ENCODE measurements at places on chromosomes 7 and 10. TPM values are rescaled to one million over a fixed set of nuclear protein-coding genes. Genes with fewer than 3 reads are reported as not detected.

Gene MMRN2
- 82.2 TPM for total RNA-seq

DNA sequence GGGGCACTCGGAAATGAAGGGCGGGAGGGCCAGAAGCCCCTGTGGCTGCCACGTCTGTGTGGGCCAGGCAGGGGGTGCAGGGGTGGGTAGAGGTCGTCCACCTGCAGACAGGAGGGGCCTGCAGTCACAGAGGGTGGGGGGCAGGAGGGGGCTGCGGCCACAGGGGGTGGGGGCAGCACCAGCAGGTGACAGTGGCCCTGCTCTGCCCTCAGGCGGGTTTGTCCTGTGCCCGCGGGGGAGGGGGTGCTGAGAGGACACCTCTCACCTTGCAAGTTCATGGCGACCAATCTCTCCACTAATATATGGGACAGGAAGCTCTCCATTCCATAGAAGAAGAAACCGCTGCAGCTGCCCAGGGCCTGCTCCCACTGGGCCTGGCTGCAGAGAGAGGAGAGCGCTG, 26.6 kb upstream of the NKX6-2 start:
- DNase-seq = no peak

DNA sequence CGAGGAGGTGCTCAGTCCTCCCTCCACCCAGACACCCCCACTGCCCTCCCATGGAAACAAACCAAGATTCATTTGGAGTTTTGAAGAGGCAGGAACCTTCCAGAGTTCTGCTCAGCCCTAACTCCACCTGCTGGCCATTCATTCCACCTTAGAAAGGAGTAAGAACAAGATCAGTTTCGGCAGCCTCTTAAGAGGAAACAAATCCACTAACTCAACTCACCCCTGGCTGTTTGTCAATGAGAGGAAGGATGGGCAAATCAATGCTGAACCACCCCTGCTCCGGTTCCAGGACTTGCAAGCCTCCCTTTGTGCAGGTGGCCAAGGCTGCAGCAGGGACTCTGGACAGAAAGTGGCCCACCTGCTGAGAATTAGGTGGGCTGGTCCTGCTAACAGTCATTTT, 26.2 kb downstream of the CCDC3 start:
- DNase-seq = no peak

DNA sequence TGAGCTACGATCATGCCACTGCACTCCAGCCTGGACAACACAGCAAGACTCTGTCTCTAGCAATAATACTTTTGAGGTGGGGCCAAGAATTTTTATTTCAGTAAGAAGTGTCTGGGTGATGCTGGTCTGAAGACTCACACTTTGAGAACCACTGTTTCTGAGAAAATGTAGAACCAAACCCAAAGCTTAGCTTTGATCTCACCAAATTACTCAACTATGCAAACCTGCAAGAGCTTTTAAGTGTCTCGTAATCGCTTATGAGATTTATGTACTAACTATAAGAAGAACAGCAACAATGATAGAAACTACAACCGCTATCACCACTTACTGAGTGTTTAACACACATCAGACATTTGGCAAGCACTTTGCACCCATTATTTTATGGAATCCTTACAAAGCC, 29.5 kb downstream of the APBB1IP start:
- no peak for DNase-seq

DNA sequence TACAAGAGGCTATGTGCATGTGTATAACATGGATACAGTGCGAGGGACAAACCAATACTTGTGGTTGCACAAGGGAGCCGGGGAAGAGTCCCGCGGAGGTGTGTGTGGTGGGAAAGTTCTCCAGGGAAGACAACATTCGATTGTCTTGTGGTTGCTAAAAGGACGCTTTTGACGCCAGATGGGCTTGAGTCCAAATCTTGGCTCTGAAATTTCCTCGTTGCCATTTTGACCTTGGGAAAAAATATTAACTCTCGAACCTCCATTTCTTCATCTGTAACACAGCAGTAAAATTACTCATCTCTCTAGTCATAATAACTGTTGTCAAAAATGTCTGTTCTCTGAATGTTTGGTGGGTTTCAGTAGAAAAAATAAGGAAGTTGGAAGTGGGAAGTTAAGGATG, 16.5 kb downstream of the PLXDC2 start:
- DNase-seq = no peak

DNA sequence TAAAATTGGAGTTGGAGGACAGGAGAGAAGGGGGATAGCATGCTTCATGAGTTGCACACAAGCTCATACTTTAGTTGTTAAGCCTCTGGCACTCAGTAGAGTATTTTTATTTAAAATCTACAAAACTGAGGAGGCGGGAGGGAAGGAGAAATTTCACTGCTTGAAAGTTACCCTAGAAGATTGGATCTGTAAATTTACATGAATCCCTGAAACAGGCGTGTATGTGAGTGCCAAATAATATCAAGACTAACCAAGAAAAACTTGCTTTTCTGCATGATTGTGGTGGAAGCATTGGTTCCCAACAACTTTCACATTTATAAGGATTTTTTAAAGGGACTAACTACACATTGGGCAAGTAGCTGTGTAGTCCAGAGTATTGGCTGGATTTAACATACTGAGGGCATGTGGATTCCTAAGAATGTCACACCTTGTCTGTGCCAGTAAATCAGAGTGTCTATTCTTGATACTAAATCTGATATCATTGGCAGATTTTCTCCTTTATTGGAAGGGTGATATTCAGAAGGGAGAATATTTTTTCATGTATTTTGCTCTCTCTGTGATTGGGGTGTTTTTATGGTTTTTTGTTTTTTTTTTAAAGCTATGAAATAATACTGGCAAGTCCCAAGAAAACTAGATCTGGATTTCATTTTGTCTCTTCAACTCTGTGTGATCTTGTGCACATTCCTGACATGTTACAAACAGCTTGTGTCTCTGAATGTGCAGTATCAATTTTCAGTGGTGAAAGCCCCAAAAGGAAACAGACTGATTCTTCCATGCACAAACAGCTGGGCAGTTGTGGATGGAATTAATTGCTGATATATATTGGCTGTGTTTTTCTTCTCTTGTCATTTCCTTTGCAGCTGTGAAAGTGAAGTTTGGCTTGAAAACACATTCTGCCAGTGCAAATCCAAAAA, 67.2 kb downstream of the ADD3 start:
- DNase-seq = peak; percentile 95

- no peak for DNase-seq
These were observed 29.1 kb downstream of the RHEB start for GRCh38 chr7:151490456-151491105.

DNA sequence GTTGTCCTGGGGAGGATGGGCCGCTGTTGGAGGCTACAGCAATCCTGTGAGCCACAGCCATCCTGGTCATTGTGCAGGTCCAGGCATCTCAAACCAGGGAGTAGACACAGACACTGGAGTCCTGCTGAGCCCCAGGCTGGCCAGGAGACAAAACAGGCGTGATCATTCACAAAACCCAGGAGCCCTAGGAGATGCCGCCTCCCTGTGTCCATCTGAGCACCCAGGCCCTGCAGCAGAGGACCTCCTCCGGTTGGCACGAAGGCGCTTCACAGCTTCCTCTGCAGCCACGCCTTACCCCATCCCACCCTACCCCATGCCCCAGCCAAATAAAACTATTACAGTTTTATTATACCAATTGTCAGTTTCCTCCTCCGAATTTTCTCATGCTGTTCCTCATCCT, 183.6 kb downstream of the PLXNA4 start:
- DNase-seq = no peak

GRCh38 chr7:30145426-30145970, 10.7 kb downstream of the MTURN start:
- DNase-seq = no peak

DNA sequence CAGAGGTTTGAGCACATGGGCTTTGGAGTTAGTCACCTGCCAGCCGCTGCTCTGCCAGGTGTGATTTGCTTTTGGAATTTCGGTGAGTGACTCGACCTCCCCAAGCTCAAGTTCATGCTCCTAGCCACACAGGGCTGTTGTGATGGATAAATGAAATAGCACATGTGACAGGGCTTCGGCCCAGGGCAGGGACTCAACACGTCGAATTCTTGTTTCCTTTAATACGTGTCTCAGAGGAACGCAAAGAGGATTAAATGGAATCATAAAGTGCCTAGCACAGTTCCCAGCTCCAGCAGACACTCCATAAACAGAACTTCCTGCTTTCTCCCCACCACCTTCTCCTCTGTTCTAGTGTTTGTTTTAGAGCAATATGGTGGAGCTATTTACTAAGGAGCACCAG, 88.3 kb upstream of the CHST15 start:
- no peak for DNase-seq

Gene FAM149B1
- 25.5 TPM for total RNA-seq

- DNase-seq = no peak
These were observed 41.6 kb downstream of the NET1 start for GRCh38 chr10:5453749-5454489.

DNA sequence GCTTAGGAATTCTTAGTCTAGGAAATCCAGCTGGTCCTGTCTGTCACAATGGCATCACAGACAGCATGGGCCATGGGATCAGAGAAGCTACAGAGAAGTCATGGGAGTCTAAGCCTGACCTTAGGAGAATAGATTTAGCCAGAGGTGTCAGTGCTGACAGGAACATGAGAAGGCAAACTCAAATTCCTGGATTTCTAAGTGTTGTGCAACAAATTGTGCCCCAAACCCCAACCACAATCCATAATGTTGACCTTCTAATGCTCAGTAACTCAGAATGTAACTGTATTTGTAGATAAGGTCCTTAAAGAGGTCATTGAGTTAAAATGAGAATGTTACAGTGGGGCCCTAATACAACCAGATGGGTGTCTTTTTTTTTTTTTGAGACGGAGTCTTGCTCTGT, 95.9 kb upstream of the RHOBTB1 start:
- no peak for DNase-seq

Gene CFAP46
- 0.76 TPM for total RNA-seq

Gene KIAA1217
- total RNA-seq = 9.1 TPM

Gene KEL
- total RNA-seq = not detected

Gene PLXNA4
- total RNA-seq = 15.4 TPM

DNA sequence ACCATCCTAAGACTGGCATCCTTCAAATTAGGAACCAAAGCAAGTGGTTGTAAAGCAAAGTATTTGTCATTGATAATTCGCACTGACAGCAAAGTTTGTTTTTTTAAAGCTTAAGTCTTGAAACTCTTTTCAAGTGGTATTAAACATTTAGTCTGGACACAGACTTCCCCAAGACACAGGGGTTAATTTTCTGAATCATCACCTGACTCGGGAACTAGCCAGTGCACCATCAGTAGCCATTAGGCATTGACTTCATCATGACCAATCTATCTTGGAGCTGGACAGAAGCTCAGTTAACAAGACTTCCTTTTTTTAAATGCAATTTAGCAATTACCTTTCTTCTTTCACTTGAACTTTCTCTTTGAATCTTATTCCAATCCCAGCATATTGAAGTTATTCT, 210.6 kb downstream of the ZNF365 start:
- DNase-seq = no peak

All from dermis microvascular lymphatic vessel endothelial cell (primary cell).